Activated naive CD4-positive, alpha-beta T cell treated with Interleukin-2 at 50 U/mL for 16 hours (primary cell): ENCODE measurements at places on chromosomes 3 and 15.

DNA sequence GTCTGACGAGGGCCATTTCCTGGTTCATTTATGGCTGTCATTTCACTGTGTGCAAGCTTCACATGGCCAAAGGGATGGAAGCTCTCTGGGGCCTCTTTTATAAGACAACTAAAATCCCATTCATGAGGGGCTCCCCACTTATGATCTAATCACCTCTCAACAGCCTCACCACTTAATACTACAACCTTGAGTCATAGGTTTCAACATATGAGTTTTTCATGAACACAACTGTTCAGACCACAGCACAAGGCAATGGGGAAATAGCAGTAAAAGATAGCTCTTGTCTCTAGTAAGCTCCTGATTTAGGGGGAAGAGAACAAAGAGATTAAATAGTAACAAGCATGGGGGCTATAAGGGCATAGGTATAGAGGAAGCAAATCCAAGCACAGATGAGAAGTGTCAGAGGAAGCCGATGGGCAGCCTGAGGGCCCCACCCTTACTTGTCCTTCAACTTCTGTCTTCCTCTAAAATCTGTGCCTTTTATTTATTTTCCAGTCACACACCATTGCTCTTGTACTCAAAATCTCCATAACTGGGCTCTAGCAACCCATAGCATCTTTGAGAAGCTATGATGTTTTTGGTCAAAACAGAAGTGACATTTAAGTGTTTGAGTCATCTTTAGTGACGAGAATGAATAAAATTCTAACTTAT lies 329.1 kb downstream of the UNC13C start:
- no peak for DNase-seq

- DNase-seq, result no peak
Observed at GRCh38 chr15:72365844-72366243, 10.0 kb downstream of the HEXA start.

GRCh38 chr3:60065227-60065868 lies 1015.5 kb upstream of the CFAP20DC start:
- no peak for DNase-seq

GRCh38 chr15:76994971-76995945 lies at the start of gene PSTPIP1:
Gene PSTPIP1 (plus strand): TSS chr15:76995126. CDS start chr15:76995574, 448 bp downstream.
- DNase-seq, result peak; percentile 71

GRCh38 chr15:27847775-27848710 lies 251.1 kb downstream of the OCA2 start:
- DNase-seq, result no peak

- no peak for DNase-seq
Observed at GRCh38 chr3:150061288-150062024, 90.8 kb upstream of the PFN2 start.

DNA sequence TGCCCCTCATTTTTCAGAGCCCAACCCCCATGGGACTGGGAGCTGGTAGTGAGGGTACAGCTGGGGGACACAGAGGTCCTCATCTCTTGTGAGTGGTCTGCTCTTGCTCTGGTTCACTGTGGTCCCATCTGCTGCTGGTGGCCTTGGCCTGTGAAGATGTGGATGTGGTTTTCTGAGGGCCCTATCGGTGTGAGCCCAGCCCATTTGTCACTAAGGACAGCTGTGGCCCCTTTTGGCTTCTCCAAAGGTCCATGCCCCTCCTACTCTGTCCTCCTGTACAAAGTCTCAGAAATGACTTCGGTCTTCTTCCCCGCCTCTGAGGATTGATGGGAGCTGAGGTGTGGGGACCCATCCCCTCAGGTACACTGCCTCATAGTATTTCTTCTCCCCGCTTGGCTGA lies 21.0 kb downstream of the LIPC start:
- no peak for DNase-seq
